ENCODE measurements at places on chromosomes 11 and 22. TPM values are rescaled to one million over a fixed set of nuclear protein-coding genes. Genes with fewer than 3 reads are reported as not detected.

DNA sequence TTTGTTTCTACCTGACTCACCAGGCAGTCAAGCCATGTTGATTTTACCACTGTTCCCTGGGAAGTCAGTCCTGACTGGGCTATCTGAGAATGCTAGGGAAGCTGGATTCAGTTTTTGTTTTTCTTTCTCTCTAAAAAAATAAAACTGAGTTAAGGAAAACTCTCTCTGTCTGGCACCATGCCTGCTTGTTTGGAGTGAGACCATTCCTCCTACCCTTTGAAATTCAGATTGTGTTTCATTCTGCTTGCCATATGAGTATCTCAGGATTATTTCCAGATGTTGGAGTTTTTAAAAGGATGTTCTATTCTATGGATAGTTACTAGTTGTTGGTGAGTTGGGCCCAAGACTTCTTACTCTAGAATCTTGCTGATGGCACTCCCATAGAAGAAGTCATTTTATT is 1917.0 kb downstream of the LRRC4C start:
- H3K4me1 ChIP-seq: no peaks in the 10 kb centered on the region
- no peak for DNase-seq
- no peak overlapping the region for H3K4me3 ChIP-seq

GRCh38 chr11:47001781-47002181 is 65.2 kb downstream of the CSTPP1 start:
- no peak overlapping the region for H3K27ac ChIP-seq
- H3K4me3 ChIP-seq: no peak overlapping the region
- H3K4me1 ChIP-seq: peaks cover 2% of the 10 kb centered on the region
- DNase-seq: no peak

DNA sequence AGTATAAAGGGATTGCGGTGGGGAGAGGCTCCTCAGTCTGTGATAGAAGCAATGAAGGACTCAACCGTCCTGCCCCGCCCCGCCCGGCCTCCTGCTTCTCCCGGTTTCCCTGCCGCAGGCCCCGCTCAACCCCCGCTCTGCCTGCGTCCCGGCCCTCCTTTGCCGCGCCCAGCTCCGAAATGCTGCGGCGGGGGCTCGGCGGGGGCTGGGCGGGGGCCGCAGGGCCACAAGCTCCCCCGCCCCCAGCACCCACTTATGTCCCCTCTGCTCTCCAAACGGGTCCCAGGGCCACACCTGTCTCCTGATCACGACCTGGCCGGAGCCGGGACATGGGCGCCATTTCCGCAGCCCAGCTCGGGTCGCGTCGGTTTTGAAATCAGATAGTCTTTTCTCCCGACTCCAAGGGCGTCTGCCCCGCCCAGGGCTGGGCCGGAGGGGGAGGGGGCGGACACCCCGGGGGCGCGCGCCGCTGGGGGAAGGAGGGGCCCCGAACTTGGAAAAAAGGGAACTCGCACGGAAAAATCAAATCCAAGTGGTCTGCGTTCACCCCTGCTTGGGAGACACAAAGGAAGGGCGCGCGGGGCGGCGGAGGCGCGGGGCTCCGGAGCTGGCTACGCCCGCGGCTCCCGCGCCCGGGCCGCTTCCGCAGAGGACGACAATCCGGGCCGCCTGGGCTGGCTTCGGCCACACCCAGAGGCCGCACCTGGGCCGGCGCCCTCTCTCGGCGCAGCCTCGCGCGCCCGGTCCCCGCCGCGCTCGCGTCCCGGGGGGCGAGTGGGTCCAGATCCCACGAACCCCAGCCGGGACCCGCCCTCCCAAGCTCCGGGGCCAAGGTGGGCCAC is 70.6 kb upstream of the EP300 start:
- H3K27me3 ChIP-seq: no peaks in the 10 kb centered on the region
- H3K36me3 ChIP-seq: no peaks in the 10 kb centered on the region
- peak overlapping the region; percentile 60 for H3K4me3 ChIP-seq

Gene LMO2
- 2.2 TPM for total RNA-seq

Gene KCNK4
- total RNA-seq: not detected

Data from T-cell (primary cell).